Esophagus mucosa (tissue), 1 donor: ENCODE measurements at places on chromosomes 16 and 17. TPM values are rescaled to one million over a fixed set of nuclear protein-coding genes. Genes with fewer than 3 reads are reported as not detected.

The ESRP2 gene
- 82.1 TPM for total RNA-seq

GRCh38 chr17:76076765-76077583 is 2.0 kb upstream of the ZACN start:
- no peak for ATAC-seq

The PRRT2 gene
- total RNA-seq, result not detected

DNA sequence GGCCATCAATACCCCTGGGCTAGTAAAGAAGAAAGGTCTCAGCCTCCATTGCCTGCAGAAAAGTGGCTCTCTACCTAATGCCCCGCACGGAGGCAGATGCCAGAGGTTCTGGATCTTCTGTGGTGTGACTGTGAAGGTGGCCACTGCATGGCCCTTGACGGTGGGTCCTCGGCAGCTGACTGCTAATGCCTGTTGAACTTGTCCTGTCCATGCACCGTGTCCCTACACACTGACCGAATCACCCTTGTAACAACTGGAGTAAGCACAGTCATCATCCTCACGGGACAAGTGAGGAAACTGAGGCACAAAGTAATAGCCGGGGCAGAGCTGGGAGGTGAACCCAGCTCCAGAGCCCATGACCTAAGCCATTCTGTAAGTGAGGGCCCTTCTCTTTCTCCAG is 48.8 kb downstream of the MYH11 start:
- no peak for ATAC-seq

DNA sequence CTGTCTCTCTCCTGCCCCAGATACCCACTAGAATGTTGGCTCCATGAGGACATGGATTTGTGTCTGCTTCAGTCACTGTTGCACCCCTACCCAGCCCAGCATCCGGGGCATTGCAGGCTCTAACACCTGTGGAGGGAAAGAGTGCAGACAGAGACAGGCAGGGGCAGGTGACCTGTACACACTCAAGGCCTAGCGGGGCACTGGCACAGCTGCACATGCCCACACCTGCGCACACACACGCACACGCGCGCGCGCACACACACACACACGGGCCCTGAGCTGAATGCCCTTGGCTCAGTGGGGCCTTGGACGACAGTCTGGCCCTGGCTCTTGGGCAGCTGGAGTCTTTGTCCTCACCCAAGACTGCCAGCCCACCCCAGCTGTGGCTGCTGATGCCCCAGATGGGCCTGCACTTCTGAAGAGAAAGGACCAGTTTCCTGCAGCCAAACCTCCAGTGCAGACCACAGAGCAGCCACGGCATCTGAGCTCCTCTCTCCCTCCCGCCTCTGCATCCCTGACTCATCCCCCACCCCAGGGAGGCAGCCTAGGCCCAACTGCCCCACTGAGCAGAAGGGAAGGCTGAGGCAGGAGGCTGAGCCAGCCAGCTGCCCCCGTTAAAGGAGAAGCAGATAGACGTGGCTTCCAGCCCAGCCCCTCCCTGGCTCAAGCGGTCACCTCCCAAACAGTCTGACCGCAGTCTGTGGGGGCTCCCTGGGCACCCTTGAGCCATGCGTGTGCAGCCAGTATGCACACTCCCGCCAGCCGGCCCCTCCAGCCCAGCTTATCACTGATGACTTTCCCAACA is 12.3 kb upstream of the RAI1 start:
- ATAC-seq, result no peak

GRCh38 chr17:65529040-65529633 is 32.3 kb downstream of the AXIN2 start:
- no peak for ATAC-seq

The LRRC37A gene
- total RNA-seq, result 1.4 TPM
